Stimulated activated CD4-positive, alpha-beta T cell treated with anti-CD3 and anti-CD28 coated beads, Interleukin-2, amount 100 ng/mL, for 24 hours (primary cell): ENCODE measurements at places on chromosomes 1 and 21.

DNA sequence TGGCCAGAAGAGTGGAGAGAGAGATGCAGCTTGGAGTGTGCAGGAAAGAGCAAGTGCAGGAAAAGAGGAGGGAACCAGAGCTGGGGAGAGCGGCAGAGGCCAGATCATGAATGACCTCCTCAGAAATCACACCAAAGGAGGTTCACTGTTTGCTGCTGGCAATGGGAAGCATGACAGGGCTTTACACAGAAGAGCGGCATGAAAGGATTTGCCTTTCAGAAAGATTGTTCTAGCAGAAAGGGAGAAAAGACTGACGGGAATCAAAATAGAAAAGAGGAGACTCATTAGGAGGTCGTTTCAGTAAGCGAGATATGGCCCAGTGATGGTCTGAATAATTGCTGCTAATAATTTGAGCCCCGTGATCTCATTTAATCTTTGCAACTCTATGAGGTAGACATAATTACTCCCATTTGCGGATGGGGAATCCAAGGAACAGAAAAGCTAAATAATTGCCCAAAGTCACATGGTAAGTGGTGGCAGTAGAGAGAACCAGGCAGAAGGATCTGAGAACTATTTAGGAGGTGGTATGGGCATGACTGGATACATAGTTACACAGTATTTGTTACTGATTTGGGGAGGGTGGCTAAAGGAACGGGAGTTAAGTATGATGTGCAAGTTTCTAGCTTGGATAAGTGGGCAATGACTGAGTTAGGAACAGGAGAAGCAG lies 12.5 kb upstream of the HNRNPR start:
- no peak for DNase-seq

DNA sequence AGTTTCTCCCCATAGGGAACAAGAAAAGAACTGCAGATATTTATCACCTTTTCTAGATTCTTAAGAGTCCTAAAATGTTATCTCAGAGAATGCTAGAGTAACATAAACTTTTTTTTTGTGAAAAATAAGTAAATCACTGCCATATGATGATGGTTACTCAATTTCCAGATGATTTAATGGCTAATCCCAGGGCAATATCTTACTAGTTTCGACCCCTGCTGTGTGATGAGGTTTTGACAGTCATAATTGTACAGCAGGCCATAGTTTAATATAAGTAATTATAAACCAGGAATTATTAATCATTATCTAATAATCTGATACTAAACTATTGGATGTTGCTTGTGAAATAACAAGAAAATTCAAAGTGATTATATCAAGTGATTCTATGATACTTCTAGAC lies 210.6 kb downstream of the HLX start:
- DNase-seq = no peak

GRCh38 chr1:5502311-5503194 lies 489.7 kb downstream of the NPHP4 start:
- no peak for DNase-seq

GRCh38 chr1:14262637-14263036 lies 335.8 kb upstream of the KAZN start:
- no peak for DNase-seq

DNA sequence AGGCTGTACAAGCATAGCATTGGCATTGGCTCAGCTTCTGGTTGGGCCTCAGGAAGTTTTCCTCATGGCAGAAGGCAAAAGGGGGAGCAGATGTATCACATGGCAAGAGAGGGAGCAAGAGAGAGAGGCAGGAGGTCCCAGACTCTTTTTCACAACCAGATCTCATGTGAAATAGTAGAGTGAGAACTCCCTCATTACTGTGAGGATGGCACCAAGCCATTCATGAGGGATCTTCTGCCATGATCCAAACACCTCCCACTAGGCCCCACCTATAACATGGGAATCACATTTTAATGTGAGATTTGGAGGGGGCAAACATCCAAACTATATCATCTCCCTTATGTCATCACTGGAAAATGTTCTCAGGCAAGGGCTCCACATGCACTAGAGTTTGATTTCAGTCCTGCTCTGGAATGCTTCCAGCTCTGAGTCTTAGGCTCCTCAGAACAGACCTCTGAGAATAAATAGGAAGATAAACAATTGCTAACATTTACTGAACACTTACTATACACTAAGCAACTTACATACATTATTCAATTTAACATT lies 39.4 kb upstream of the VTCN1 start:
- DNase-seq = no peak

- DNase-seq = peak; percentile 67
Observed at GRCh38 chr1:90721210-90722194, 4.4 kb upstream of the BARHL2 start.

DNA sequence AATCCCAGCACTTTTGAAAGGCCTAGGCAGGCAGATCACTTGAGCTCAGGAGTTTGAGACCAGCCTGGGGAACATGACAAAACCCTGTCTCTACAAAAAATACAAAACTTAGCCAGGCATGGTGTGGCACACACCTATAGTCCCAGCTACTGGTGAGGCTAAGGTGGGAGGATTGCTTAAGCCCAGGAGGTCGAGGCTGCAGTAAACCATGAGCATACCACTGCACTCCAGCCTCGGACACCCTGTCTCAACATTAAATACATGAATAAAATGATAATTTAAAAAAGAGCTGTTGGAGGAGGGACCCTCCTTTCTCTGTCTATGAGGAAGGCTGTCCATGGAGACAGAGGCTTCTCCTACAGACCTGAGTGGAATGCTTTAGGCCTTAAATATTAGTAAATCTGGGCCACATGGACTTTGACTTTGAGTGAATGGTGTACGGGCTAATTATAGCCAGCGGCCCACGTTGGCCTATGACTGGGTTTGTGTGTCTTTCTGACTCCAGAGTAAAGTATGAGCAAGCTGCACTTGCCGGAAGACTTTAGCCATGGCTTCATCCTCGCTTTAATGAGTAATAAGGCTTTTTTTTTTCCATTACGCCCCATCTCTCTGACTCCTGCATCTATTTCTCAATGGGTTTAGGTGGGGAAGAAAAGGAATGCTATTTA lies 21.3 kb downstream of the RAB3B start:
- no peak for DNase-seq

GRCh38 chr1:65486613-65487012 lies 66.1 kb downstream of the LEPR start:
- no peak for DNase-seq

DNA sequence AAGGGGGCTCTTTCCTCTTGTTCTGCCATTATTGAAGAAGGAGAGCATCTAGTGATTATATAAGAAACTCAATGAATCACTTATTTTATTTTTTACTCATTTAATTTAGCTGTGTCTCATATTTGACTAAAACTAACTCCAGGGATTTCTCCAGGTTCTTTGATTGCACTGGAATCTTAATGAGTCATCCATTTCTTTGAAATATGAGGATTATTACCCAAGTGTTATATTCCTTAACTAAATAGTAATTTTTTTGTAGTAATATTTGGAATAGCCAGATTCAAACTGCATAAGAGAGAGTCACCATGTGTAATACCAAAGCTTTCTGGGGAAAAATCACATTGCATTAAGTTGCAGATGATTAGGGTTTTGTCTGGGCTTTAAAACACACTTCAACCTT lies 59.5 kb downstream of the NTMT2 start:
- no peak for DNase-seq

- no peak for DNase-seq
Observed at GRCh38 chr1:40258445-40258769, 371 bp downstream of the ZMPSTE24 start.

GRCh38 chr1:42152119-42152518 lies 1.1 kb upstream of the GUCA2B start:
- no peak for DNase-seq

DNA sequence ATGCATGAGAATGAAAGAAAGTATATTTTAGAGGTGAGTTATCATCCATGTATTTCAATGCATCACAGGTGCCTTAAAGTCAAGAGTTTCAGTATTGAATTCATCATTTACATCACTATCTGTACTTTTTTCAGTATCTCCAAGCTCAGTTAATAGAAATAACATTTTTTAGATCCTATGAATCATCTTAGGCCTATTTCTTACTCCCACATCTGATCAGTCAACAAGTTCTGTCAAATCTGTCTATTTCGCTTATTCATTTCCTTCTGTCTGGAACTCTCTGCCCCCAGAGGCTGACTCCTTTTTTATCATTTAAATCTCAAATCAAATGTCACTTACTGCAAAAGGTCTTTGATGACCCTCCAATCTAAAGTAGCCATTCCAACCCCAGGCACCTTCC lies 295.2 kb downstream of the LRRC7 start:
- no peak for DNase-seq

DNA sequence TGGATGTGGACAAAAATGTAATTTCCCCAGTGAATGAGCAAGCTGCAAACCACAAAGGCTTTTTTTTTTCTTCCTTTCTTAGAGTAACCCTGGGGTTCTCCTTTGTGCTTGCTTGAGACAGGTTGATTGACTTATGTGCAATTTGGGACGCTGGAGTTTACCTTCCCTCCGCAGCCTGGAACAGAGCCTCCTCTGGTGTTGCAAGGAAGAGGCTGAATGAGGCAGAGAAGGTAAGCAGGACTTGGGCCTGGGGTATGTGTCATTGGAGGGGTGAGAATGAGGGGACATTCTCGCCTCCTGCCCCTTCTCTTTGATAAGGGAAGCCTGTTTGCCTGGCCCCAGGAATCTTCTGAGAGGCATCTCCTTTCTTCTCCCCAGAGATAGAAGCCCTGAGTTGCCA lies 49.8 kb downstream of the NFASC start:
- DNase-seq = no peak

DNA sequence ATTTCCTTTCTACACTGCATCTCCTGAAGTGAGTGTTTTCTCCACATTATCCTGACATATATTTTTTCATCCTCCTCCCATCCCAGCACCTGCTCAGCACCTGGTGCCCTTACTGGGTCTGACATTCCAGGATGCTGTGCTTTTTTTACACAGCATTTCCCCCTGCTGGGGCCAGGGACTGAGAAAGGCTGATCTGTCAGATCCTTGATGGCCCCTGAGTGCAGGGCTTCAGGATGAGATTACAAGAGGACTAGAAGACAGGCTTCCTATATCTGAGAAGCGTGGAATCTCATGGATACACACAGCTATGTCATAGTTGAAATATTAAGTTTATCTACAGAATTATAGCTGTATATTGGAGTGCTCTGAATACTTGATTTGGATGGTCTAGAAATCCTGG lies 24.4 kb downstream of the RCAN1 start:
- DNase-seq = no peak

DNA sequence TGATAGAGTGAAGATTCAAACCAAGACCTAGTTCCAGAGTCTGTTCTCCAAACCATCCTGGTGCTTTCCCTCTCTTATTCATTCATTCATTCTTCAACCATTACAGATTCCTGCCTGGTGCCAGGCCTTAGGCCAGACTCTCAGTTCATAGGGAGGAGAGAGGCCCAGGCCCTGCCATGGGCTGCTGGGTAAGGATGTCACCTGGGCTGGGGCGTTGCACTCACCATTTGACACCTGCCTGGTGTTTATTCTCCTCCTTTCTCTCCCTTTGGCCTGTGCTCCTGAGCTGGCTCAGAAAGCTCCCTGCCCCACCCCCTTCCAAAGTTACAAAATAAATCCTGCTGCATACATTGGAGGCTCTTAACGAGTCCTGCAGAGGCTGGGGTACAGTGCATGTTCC lies 549.8 kb downstream of the MATN1 start:
- DNase-seq = no peak

DNA sequence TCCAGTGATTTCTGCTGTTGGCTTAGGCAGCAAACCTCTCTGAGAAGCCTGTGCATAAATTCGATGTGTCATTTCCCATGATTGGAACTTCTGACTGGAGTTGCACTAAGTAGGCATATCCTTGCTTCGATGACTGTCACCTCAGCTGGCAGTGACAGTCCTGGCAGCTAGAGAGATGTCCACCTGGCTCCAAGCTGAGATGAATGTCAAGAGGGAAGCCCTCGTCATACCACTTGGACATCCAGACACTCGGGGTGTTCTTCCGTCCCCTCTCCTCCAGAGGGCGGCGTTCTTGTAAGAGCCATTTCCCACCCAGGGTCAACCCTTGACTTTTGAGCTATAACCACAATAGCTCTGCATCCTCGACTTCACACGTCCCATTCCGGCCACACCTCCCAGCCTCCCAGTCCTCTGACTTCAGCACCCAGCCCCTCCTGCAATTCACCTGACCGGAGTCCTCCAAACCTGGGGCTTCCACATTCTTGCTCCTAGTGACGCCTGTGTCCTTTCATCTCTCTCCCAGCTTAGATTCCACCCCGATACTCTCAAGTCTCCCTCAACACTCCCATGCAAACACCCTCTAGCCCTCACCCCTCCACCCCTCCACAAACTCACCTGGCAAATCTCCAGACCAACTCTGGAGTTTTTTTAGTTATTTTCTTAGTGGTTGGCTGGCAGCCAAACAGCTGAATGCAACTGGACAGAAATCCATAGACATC lies 17.3 kb downstream of the CA6 start:
- peak; percentile 57 for DNase-seq

GRCh38 chr21:26593800-26594199 lies 20.7 kb upstream of the CYYR1 start:
- no peak for DNase-seq

GRCh38 chr1:198734323-198735008 lies 95.6 kb downstream of the PTPRC start:
- DNase-seq = no peak

- DNase-seq = no peak
Observed at GRCh38 chr21:19171585-19171984, 768.0 kb upstream of the TMPRSS15 start.

- DNase-seq = no peak
Observed at GRCh38 chr1:181448461-181448860, 34.9 kb upstream of the CACNA1E start.

GRCh38 chr1:33738536-33738935 lies 125.3 kb upstream of the HMGB4 start:
- DNase-seq = no peak

- DNase-seq = no peak
Observed at GRCh38 chr1:179883040-179883744, 1.1 kb downstream of the TOR1AIP1 start.

DNA sequence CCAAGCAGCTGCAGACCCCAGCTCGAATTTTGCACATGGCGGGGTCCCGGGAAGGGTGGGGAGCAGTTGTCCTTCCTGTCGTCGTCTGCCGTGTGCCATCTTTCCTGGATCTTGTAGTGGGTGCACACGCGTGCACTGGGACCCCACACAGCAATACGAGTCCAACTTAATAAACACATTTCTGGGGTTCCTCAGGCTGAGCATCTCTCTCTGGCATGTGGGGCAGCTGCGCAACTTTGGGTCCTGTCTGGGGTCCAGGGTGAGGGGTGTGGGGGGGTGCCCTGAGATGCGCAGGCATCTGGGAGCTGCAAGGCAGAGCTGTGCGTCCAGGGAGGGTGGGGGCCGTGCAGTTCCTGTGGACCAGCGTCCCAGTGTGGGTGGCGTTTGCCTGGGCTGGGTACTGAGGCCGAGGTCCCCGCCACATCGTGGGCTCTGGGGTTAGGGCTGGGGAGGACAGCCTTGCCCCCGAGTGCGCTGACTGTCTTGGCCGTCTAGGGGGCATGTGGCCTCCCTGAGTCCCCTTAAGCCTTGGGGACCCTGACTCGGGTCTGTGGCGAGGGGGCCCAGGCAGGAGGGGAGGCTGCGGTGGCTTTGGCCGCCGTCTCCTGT lies 652 bp upstream of the PLEKHN1 start:
- no peak for DNase-seq

DNA sequence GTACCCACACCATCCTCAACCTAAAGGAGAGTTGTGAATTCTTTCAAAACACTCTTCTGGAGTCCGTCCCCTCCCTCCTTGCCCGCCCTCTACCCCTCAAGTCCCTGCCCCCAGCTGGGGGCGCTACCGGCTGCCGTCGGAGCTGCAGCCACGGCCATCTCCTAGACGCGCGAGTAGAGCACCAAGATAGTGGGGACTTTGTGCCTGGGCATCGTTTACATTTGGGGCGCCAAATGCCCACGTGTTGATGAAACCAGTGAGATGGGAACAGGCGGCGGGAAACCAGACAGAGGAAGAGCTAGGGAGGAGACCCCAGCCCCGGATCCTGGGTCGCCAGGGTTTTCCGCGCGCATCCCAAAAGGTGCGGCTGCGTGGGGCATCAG lies 638 bp upstream of the OLIG2 start:
- no peak for DNase-seq
